ENCODE measurements at places on chromosomes 7 and 10.

GRCh38 chr7:130358471-130358870 is 13.9 kb downstream of the CPA5 start:
- DNase-seq = no peak

- DNase-seq = no peak
These were observed 122.5 kb upstream of the KLF6 start for GRCh38 chr10:3907514-3907913.

- no peak for DNase-seq
These were observed 50.0 kb downstream of the SRI start for GRCh38 chr7:88169717-88170320.

DNA sequence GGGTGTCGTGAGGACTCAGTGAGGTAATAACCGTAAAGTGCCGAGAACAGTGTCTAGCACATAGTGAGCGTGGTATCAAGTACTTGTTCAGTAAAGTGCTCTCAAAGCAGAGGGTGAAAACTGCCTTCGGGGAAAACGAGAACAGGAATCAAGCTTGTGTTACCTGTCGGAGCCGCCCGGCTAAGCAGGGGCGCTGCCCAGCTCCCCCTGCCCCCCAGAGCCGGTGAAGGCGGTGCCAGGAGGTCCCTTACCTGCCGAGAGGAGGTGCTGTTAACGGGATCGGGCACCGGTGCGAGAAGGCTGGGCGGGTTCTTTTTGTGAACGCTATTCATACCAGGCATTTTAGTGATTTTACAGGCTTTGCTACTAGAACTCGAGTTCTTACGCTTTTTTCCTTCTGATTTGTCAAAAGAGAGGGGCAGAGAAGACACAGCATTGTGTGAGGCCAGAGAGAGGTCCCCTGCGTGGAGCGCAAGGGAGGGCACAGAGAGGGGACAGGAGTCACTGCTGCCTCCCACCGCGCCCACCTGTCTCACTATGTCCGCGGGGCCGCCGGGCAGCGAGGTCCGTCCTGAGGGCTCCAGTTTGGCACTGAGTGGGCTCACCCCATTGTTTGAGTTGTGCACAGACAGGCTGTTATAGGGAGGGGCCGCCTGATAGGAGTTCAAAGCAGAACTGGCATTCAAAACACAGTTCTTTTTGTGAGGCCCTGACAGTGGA is 32.5 kb upstream of the EFCAB10 start:
- DNase-seq = no peak

GRCh38 chr10:103500481-103500880 is 7.0 kb downstream of the NEURL1 start:
- DNase-seq = no peak

- DNase-seq = peak; percentile 22
These were observed 16.4 kb downstream of the ZNF487 start for GRCh38 chr10:43453266-43453831.

GRCh38 chr7:68394131-68394530 is 1204.1 kb upstream of the AUTS2 start:
- DNase-seq = no peak

GRCh38 chr10:23291551-23292334 is 52.9 kb downstream of the C10orf67 start:
- no peak for DNase-seq

DNA sequence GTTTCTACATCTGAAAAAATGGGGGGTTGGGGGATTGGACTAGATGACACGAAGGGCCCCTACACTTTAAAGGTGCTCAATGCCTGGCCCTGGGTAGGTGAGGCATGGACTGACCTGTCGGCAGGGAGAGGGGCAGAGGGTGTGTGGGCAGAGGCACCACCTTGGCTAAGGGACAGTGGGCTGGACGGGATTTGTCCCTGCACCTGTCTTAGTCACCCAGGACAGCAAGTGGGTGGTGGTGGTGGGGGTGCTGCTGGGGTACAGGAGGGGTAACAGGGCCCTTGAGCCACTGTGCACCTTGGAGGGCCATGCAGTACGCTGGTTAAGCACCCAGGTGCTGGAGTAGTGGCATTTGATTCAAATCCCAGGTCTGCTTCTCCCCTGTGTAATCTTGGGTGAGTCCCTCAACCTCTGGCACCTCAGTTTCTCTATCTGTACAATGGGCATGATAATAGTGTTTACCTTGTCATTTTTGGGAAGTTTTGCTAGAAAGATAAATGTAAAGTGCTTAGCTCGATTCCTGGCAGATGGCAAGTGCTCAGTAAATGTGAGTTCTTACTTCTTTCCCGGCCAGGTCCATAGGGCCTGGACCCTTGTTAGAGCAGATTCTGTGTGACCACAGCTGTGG is 18.1 kb upstream of the SFRP5 start:
- no peak for DNase-seq

- no peak for DNase-seq
These were observed 108.6 kb upstream of the ABI1 start for GRCh38 chr10:26969145-26969926.

DNA sequence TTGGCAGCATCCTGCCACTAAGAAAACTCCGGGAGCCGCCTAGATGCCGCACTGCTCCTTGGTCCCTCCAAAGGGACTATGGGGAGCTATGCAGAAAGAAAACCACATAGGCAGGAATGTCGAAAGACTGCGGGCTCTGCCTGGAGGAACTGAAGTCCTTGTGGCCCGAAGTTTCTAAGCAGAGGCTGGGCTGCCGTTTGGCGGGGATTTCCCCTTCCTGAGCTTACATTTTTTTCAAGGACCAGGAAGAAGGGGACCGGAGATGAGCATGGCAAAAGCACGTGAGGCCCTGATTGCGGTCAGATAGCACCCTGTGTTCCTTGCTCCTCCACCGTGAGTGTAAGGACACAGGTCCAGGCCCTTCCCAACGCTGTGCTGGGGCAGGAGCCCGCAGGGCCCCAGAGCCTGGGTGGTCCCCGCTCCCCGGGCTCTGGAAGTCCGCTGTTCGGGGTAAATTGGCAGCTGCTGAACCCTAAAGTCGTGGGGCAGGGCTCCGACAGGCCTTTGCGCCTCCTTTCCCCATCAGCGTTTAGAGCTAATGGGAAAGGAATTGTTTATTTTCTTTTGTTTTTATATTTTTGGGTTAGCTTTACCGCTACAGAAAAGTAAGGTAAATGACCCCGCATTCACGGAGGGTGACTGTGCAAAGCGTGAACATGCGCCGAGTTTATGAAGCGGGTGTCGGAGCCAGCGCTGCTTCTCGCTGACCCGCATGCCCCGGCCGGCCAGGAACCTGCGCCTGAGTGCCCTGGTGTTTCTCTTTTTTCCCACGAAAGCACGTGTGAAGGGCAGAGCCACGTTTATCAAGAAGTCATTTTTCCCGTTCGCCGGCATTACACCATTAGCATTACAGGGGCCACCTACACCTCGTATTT is 356.5 kb upstream of the ZNF32 start:
- no peak for DNase-seq

DNA sequence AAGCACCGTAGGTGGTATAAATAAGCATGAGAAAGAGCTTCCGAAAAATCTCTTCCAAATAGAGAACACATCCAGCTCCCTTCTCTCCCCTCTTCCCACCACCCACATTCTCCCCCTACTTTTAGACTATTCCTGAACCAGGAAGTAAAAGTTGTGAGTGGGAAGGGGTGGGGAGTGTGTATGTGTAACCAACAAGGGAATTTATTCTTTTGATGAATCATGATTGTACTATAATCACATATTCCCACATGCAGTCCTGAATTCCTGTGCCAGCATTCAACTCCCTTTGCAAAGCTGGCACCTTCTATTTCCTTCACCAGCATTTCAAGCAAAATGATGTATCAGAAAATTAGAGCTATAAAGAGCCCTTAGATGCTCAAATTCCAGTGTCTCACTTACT is 230.6 kb upstream of the CHRM2 start:
- DNase-seq = no peak

DNA sequence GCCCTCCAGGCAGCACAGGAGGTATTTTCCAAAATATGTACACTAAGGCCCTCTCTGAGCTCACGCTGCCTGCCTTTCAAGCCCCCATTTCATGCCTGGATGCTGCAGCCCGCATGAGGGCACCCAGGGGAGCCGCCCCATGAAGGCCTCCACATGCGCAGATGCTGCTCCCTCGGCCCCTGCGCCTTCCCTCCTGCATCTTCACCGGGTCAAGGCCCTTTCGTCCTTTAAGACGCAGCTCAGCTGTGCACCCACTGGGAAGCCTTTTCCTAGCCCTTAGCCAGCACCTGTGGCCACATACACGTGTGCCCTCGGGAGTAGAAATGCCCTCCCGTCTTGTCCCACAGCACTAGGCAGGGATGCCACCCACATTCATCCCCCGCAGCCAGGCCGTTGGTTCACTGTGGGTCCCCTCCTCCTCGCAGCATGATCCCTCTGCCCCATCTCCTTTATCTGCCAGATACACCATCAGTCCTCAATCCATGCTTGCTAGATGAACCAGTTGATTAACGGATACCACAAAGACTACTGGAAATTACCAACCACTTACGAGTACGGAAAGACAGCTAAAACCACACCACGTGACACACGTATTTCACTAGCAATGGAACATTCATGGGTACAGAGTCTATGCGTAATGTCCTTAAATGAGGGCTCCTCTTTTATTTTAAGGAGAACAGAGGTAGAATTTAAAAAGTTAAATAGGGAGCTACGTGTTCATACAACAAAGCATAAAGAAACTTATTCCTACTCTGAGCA is 278.0 kb downstream of the TNS3 start:
- DNase-seq = no peak

- DNase-seq = no peak
These were observed 11.5 kb downstream of the OR6B1 start for GRCh38 chr7:144011458-144012230.

GRCh38 chr10:89392974-89393373 is 551 bp downstream of the IFIT1 start:
- DNase-seq = no peak

- no peak for DNase-seq
These were observed 122.4 kb downstream of the ZNF248 start for GRCh38 chr10:37734971-37735370.

DNA sequence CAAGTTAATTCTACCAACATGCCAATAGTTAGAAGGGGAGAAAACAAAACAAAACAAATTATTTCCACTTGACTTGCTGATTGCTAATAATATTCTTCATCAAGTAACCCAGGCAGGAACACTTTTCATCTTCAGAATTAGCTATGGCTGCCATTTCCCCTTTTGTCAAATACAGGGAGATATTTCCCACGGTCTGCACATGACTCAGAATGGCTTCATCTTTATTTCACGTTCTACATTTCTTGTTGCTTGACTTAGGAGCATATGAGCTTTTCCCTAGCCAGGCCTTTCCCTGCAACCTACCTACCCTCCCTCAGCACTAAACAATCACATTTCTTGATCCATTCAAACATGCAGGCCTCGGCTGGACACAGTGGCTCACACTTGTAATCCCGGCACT is 6.5 kb downstream of the CPVL start:
- no peak for DNase-seq

DNA sequence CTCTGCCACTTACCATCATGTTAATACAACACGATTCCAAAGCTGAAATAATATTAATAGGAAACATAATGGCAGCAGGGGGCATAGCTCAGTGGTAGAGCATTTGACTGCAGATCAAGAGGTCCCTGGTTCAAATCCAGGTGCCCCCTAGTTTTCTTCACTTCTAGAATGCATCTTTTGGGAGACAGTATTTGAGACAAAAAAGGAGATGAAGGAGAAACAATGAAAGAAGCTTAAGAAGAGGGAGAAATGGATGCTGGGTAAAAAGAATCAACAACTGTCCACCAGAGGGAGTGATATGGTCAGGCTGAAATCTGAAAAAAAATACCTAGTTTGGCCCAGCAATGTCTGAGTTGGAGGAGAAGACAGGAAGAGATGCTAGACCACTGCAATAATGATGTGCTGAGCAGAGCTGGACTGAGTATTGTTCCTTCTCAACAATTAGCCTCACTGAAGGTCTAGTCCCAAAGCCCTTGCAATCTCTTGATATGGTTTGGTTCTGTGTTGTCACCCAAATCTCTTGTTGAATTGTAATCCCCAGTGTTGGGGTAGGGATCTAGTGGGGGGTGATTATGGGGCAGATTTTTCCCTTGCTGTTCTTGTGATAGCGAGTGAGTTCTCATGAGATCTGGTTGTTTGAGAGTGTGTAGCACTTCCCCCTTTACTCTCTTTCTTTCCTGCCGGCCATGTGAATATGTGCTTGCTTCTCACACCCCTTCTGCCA is 48.3 kb downstream of the ZNF783 start:
- no peak for DNase-seq

GRCh38 chr7:136256491-136256890 is 279.3 kb upstream of the MTPN start:
- DNase-seq = no peak

DNA sequence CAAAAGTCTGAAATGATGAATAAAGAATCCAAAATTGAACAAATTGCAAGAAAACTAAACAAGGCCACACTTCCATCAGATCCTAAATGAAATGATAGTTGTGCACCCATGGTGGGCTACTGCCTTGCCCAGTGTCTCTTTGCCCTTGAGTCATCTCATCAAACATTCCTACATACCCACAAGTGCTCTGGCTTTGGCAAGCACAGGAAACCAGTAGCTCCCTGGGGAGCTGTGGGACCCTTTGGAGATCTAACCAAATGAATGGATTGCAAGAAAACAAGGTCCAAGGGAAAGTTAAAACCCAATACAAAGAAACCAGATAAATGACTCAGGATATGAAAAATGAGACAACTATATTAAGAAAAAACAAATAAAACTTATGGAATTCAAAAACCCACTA is 129.8 kb upstream of the TMEM229A start:
- no peak for DNase-seq

- DNase-seq = no peak
These were observed 15.8 kb downstream of the CNPY1 start for GRCh38 chr7:155530601-155531000.

- no peak for DNase-seq
These were observed 13.2 kb downstream of the IL2RA start for GRCh38 chr10:6049031-6049400.

DNA sequence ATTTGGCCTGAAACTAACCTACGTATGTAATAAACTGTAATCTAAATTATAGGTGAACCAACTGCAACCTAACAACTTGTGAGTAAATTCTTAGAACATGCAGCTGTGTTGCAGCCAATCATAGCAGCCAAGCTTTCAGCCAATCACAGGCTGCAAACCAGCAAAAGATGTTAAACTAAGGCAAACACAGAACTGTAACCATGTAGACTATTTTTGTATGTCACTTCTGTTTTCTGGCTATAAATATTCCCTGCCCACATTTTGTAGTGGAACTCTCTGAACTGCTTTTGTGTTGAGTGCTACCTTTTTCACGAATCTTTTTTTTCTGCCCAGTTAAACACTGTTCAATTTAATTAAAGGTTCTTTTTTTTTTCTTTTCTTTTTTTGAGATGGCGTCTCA is 28.2 kb upstream of the ZPBP start:
- no peak for DNase-seq

Measured in stimulated activated CD4-positive, alpha-beta T cell treated with anti-CD3 and anti-CD28 coated beads, Interleukin-4, amount 100 ng/mL, for 24 hours (primary cell).